ENCODE measurements at places on chromosomes 2 and 18.

DNA sequence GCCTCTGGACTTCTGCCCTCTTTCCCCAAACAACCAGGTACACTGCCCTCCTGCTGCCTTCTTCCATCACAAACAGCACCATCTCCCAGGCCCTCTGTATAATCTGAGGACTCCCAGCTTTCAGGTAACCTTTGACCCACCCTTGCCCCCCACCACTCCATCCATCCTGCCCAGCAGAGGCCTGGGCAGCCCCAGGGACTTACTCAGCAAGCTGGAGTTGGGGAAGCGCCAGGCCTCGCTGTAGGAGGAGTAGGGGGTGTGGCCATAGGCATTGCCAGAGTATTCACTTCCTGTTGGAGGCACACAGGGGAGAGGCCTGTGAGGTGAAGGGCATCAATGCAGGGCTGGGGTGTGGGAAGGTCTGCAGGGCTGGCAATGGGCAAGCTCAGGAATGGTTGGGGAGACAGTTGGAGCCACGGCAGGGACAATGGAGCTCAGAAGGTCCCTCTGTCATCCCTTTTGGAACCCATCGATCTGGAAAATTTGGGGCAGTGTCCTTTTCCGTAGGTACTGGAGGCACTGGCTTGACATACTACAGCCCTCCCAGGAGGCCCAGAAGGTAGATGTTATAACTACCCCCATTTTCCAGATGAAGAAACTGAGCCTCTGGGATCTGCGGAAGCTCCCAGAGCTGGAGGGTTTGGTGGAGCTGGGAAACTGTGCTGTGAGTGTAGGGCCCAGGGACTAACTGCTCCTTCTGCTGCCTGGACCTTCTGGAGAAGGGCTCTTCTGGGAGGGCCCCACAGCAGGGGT is 46.3 kb downstream of the PSD4 start:
- DNase-seq, result no peak

DNA sequence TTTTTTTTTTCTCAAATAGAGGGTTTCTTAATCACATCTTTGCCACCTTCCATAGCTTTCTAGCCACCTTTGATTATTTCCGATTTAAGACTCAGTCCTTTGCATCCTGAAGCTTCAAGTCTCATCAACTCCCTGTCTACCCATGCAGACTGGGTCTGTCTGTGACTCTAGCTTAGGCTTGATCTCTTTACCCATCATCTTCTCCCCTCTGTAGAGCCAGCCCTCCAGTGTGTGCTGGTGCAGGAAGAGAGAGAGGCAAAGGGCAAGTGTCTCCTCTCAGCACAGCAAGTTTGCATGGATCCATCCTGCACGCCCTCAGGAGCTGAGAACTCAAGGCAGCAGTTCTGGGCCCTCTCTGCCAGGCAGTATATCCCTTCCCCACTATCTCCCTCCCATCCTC is 70.4 kb downstream of the HNRNPLL start:
- DNase-seq, result no peak

GRCh38 chr2:222998459-222998858 is 53.5 kb upstream of the KCNE4 start:
- no peak for DNase-seq

- no peak for DNase-seq
These were observed 41.6 kb upstream of the NRP2 start for GRCh38 chr2:205640716-205641115.

GRCh38 chr2:42927334-42928160 is 135.2 kb upstream of the HAAO start:
- no peak for DNase-seq

GRCh38 chr2:194054313-194054712 is 1602.7 kb upstream of the SLC39A10 start:
- DNase-seq, result no peak

DNA sequence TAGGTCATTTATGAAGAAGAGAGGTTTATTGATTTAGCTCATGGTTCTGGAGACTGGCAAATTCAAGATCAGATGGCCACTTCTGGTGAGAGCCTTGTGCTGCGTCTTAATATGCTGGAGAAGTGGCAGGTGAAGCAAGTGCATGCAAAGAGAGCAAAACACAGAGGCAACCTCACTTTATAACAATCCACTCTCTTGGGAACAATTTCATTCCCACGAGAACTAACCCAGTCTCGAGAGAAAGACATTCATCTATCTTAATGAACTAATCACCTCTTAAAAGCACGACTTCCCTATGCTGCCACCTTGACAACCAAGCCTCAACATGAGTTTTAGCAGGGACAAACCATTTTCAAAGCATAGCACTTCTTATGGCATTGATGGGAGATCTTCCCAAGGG is 186.5 kb upstream of the RASGRP3 start:
- no peak for DNase-seq

GRCh38 chr2:45172760-45173392 is 163.6 kb upstream of the SIX2 start:
- DNase-seq, result no peak

GRCh38 chr18:59783138-59783537 is 85.9 kb upstream of the CCBE1 start:
- no peak for DNase-seq

DNA sequence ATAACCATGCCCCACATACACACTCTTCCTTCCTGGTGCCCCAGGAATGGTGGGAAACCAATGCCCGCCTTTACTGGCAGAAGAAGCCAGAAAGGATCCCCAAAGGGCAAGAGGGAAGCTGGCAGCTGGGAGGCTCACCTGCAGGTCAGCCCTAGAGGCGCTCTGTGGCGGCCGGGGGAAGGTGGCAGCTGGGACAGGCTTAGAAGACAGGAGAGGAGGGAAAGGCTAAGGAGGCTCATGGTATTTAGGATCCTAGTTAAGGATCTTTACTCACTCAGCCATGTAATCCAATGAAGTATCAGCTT is 23.8 kb downstream of the ADRA2B start:
- no peak for DNase-seq

DNA sequence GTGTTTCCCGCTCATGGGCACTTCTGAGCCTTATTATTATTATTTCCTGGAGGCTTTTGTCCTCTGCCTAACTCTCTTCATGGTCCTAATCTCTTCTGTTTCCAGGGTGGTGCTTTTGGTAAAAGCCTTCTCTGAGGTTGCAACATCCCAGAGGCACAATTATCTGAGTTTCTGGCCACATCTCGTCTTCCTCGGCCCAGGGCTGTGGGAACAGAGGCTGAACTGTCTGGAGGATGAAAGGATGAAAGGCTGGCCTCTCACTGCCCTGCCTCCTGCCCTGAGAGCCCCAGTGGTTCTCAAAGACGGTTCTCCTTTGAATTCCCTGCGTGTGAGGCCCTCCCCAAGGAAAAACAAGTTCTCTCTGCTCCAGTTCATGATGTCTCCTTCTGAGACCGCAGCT is 13.8 kb downstream of the GYPC start:
- DNase-seq, result no peak

All from activated T-cell treated with anti-CD3 and anti-CD28 coated beads for 48 hours (primary cell).